ENCODE measurements at places on chromosomes 5 and 9. TPM values are rescaled to one million over a fixed set of nuclear protein-coding genes. Genes with fewer than 3 reads are reported as not detected.

DNA sequence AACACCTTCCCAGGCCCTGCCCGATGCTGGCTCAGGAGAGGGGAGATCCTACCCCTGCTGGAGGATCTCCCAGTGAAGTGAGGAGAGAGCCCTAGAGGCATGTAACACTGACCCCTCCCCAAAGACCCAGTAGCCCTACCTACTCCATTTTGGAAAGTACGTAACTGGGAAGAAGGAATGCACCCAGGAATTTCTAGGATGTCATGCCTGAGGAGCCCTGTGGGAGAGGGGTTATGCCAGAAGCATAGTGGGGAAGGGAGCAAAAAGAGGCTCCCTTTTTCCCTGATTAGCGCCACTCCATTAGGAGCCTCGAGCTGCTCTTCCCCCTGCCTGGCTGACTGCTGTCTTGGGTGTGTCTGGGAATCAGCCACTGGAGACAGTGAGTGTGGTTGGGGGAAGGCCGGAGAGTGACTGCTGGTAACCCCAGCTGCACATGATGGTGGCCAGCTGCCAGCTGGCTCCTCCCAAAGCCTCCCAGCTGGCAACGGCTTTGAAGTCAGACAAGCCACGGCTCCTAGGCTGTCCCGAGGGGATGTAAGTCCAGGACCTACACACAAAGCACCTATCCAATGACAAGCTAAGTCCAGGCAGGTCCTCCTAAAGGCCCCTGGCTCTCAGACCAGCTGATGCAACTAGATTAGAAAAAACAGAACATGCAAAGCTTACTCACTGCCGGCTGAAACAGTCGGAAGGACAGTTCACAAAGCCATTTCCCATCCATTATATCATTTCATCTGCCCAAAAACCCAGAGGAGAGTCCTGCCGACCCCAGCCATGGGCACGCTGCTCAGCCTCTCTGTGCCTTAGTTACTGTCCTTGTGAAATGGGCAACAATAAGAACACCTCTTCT is 136.5 kb upstream of the ABCA1 start:
- peak; percentile 37 for DNase-seq

- no peak for DNase-seq
Measured at GRCh38 chr9:10134266-10134665, 478.5 kb downstream of the PTPRD start.

GRCh38 chr9:928363-929042 is 48.0 kb upstream of the DMRT3 start:
- no peak for DNase-seq

DNA sequence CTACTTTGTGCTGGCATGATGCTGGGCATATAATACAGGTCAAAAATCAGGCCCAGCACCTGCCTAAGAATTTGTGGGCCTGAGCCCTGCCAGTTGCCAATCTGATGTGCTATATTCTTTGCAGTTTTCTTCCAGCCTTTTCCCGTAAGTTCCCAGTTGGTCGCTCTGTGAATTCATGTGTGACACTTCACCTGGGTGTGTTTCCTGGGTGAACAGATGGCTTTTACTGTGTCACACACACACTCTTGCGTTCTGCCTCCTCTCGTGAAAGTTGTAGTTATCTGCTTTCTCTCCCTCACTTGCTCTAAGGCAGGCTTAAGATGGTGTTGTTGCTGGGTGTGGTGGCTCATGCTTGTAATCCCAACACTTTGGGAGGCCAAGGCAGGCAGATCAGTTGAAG is 153.5 kb upstream of the DMRT1 start:
- no peak for DNase-seq

PCDHA9 gene
- not detected for total RNA-seq

PCDHGA10 gene
- 0.31 TPM for total RNA-seq

- no peak for DNase-seq
Measured at GRCh38 chr9:27154908-27155307, 45.9 kb downstream of the TEK start.

- DNase-seq, result no peak
Measured at GRCh38 chr9:95249986-95250385, 67.5 kb downstream of the FANCC start.

HRCT1 gene
- total RNA-seq, result not detected

- no peak for DNase-seq
Measured at GRCh38 chr5:81544351-81545018, 150.6 kb upstream of the ACOT12 start.

DNA sequence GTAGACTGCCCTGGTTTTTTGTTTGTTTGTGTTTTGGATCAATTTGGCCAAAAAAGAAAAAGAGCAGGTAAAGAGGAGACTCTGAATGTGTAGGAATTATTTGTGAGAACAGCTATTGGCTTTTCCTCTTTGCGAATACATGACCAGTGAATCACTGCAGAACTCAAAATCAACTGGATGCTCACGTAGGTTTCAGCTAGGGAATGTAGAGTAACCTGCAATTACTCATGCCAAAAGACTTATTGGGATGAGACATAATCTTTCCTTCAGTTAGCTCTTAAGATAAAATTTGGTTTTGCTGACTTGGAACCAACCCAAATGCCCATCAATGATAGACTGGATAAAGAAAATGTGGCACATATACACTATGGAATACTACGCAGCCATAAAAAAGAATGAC is 348.0 kb downstream of the NPR3 start:
- no peak for DNase-seq

- DNase-seq, result peak; percentile 75
Measured at GRCh38 chr5:74412066-74412465, 228.5 kb downstream of the ENC1 start.

SPOUT1 gene
- total RNA-seq, result 40.1 TPM

DNA sequence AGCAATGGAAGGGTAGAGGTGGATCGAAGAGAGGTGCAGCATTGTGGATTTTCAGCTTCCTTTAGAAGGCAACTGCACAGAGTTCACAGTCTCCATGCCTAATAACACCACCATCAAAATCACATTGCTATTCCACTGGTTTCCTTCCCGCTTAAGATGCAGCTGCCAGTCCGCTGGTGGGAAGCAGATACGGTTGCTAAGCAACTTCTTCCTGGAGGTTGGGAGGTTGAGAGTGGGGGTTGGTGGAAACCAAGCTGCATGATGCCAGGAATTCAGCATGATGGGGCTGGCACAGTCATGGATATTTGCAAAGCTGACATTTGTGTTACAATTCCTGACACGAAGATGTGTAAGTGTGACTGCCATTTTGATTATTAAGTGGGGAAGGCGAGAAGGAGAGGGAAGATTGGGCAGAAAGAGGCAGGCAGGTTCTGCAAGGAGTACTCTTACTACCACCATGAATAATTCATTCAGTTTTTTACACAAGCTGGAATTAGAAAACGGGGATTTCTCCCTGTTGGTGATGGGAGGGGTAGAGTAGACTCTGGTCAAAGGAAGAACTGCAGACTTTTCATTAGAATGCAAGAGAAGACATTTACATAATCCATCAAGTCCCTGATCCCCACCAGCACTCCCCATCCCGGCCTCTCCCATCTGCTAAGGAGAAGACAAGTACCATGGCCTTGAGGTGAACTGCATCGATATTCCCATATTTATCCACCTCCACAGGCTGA is 87.5 kb downstream of the GLDC start:
- DNase-seq, result no peak

- DNase-seq, result no peak
Measured at GRCh38 chr9:27770541-27770940, 197.3 kb upstream of the C9orf72 start.

GRCh38 chr9:72474676-72475075 is 46.7 kb upstream of the TMC1 start:
- no peak for DNase-seq

- peak; percentile 96 for DNase-seq
Measured at GRCh38 chr5:125198270-125198974, 452.0 kb upstream of the ZNF608 start.

- DNase-seq, result no peak
Measured at GRCh38 chr5:32916648-32917047, 205.5 kb downstream of the NPR3 start.

SLC22A4 gene
- total RNA-seq, result not detected

DMGDH gene
- total RNA-seq, result not detected

GRCh38 chr9:70526902-70527301 is 112.4 kb upstream of the KLF9 start:
- peak; percentile 34 for DNase-seq

DNA sequence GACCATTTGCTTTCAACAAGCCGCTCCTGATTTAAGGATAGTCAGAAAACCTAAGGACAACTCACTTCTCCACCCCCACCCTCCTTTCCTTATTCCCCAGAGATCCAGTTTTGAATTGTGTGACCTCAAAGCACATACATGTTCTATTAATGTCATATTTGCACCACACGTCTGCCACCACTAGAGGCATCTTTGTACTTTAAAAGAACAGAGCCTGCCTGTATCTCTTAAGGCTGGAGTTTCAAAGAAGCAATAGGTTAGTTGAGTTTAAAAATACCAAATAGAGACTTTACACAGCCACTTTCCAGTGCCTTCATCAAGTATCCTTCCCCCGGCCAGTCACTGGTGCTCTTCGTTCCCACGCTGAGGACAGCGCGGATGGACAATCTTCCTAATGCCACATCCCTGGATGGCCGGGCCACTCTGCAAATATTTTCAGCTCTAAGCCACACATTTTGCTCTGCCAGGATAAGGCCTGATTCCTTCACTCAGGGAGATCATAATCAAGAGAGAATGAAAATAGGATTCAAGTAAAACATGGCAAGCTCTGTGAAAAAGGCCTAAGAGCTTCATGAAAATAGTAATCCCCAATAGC is 146.3 kb downstream of the SNCAIP start:
- no peak for DNase-seq

DNA sequence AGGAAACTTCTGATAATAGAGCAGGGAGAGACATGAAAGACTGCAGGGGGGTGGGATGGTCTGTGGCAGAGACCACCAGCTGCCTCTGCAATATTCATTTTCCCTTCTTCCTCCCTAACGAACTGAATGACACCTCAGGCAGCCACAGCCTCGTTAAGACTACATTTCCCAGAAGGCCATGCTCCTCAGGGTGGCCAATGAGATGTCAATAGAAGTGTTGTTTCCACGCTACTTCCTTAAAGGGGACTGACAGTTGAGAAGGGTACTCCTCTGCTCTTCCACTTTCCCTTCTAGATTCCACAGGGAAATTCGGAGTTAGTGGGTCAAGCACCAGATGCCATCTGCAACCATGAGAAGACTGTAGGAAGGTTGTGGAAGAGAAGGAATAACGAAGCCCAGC is 52.0 kb upstream of the DAPK1 start:
- peak; percentile 35 for DNase-seq

DNA sequence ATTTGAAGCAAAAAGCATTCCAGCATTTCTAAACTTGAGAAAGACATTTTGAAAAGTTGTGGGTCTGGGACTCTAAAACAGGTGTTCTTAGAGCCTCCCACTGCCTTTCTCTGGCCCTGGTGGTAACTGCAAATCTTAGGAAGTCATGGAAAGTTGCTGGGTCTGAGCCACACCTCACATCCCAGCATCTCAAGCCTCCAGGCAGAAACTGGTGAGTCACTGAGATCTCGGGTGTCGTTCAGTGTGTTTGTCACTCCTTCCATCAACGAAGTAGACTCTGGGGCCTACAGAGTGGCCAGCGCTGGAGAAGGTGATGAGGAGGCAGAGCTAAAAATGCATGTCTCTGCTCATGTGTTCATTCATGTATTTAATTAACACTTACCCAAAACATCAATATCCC is 59.6 kb upstream of the C5orf58 start:
- DNase-seq, result no peak

PCDHB16 gene
- 1.3 TPM for total RNA-seq

DNA sequence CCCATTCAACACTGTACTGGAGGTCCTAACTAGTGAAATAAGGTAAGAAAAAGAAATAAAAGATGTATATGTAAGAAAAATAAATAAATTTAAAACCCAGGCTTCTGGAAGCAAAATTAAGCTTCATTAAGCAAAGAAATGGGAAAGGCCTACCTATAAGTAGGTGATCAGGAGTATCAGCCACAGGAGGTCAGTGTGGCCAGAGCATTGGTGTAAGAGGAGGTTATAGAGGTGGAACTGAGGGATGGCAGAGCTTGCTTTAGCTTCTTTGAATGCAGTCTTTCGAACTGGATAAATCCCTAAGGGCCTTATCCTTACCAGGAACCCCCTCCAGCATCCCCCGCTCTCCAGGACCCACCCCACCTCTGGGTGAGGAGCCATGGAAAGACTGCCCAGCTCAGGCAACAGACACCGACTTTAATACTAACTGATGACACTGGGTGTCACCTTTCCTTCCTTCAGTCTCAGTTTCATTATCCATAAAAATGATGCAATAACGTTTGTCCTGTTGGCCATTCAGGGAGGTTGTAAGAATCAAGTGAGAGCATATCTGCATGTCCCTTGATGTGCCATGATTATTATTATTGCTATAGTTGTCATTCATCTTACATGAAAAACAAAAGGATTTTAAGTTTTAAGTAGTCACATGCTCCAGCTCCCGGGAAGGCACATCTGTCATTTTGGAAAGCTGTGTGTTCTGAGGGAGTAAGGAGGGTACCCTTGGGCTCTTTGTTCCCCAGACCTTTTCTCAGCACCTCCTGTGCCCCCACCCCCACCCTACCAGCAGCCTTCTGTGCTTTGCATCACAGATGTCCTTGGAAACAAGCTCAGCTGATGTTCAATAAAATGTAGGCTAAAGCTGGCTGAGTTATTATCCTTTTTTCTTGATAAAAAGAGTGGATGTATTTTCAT is 50.8 kb upstream of the CTNNA1 start:
- no peak for DNase-seq

DNA sequence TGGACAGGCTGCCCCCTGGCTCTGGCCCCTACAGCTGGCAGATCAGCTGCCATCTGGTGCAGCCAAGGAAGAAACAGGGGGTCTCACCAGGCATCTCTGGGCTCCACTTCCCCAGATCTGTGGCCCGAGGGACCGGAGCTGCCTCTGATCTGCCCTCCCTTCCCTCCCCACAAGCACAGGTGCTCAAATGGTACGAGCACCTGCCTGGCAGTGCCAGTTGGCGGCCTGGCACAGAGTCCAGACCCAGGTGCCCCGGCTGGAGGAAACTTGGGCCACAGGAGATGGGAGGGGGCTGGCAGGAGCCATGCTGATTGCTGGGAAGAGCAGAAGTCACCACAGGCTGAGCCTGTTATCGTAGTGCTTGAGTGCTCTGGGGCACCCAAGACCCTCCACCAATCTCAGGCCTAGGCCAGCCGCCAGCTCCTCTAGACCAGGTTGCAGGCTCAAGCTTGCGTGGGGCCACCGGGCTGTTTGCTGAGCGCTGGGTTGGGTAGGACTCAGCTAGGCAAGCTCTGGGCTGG is 5.0 kb upstream of the CAMK2A start:
- no peak for DNase-seq

GRCh38 chr5:115325296-115325959 is 29.0 kb upstream of the CCDC112 start:
- no peak for DNase-seq

GRCh38 chr5:53631251-53631650 is 70.8 kb downstream of the NDUFS4 start:
- DNase-seq, result no peak

- DNase-seq, result no peak
Measured at GRCh38 chr5:69242215-69242927, 7.7 kb downstream of the CDK7 start.
